ENCODE measurements at places on chromosomes 2 and 18.
A peak's percentile ranks its signal among the peaks of the same experiment; 100 is the strongest.

- no peak for DNase-seq
These were observed 211.2 kb downstream of the TNS1 start for GRCh38 chr2:217791551-217791950.

DNA sequence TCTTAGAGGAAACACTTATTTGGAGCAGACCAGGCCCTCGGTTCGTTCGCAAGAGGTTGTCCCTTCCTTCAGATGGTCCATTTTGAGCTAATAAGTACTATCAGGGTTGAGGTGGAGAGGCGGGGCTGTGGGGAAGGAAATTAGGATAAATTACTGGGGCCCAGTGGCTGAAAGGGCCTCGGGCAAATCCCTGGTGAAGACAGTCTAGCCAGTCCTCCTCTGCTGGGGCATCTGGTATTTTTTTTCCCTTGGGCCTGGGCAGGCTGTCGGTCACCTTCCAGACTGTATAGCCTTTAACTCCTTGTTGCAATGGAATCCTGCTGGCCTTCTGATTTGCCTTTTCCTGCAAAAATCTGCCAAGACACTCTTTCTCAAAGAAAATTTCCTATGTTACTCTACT, 1.7 kb upstream of the MYO3B start:
- DNase-seq: no peak

GRCh38 chr2:73088703-73089102, 17.2 kb upstream of the SFXN5 start:
- no peak for DNase-seq

DNA sequence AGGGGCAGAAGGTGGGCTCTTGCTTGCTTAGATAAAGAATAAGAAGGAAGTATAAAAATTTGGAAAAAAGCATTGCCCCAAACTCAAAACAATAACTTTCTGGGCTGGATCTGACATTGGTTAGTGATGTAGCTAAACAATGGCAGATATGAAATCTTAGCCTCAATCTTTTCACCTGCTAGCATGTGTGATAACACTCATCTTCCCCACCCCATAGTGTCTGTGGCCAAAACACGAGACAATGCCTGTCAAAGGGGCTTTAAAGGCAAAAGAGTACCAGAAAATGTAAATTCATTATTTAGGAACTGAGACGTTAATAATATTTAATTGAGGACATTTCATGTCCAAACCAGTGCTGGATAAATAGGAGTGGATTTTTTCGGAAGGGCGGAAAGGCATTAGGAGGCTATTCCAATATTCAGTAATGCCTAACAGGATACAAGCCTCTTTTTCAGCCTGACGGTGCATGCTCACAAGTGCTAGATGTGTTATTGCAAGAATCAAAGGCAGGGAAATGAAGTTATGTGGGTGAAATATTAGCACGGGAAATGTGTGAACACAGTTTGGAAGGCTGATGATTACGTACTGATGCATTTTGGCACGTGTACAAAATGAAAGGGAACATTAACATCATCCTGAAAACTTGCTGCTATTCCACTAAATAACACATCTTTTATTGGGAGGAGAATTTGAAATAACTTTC, 395.7 kb downstream of the GALR1 start:
- DNase-seq: no peak

DNA sequence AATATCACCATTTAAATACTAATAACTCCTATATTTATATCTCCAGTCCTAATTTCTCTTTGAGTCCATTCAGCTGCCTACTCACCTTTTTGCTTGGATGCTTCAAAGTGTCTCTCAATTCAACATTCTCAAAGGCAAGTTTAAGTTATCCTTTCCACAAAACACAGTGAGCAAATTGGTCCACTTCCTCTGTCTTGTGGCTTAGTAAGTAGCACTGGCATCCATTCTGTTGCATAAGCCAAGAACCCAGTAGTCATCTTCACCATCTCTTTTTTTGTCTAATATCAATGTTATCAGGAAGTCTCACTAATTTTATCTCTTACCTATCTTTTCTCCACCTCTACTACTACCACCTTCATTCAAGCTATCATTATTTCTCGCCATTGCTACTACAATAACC, 27.4 kb upstream of the IL1RL1 start:
- DNase-seq: no peak

DNA sequence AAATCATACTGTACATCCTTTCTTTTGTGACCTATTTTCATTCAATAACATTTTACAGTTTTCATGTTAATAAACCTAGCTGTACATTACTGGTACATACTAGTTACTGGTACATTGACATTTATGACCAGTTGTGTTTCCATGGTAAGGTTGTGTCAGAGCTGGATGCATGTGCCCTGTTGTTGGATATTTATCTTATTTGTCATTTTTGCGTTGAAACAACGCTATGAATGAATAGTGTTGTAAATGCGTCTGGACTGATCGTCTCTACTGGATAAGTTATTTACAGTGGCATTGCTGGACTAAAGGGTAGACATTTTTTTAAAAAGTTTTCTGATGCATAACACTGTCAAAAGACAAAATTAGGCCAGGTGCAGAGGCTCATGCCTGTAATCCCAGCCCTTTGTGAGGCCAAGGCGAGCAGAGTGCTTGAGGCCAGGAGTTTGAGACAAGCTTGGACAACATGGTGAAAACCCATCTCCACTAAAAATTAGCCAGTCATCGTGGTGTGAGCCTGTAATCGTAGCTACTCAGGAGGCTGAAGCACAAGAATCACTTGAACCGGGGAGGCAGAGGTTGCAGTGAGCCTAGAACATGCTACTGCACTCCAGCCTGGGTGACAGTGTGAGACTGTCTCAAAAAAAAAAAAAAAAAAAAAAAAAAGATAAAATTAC, 40.2 kb downstream of the MCFD2 start:
- DNase-seq: no peak

DNA sequence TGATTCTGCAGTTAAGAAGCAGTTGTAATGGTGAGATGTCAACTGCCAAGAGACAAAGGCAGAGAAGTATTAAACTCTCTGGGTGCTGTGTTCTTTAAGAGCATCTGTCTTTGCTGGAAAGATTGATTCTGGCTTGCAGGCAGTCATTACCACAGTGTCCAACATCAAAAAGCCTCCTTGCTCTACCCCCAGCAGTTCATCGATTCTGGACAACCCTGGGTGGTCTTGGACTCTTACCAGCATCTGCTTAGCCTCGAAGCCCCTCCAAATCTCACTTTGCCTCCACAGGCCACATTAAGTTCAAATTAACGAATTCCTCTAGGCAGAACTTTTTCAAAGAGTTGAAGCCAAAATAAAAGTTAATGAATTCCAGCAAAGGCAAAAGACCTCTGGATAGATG, 1061.4 kb downstream of the TSN start:
- no peak for DNase-seq

DNA sequence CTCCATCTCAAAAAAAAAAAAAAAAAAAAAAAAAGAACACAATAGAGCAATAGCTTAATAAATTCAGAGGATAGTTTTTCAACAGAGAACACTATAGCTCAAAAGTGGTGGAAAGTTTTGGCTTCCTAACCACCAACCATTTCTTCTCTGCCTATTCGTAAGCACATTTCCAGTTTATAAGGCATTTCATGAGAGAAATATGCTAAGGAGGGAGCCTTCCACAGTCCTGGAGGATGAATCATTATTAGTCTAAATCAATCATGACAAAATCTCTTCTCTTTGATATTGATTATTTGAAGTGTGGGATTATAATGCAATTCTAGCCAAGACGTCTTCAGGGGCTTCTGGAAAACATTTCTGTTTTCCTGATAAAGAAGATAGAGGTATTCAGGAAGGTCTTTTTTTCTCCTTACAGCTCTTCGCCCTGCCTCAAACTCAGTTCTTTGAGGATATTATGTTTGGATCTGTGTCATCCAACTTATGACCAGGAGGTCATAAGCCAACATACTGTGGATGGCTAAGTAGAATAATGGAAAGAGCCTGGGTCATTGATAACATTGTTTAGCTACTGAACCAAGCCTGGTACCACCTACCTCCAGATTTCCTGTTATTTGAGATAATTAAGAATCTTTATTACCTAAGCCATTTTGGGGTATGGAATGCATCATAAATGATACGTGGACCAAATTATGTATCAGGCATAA, 207.3 kb downstream of the TRIB2 start:
- no peak for DNase-seq

DNA sequence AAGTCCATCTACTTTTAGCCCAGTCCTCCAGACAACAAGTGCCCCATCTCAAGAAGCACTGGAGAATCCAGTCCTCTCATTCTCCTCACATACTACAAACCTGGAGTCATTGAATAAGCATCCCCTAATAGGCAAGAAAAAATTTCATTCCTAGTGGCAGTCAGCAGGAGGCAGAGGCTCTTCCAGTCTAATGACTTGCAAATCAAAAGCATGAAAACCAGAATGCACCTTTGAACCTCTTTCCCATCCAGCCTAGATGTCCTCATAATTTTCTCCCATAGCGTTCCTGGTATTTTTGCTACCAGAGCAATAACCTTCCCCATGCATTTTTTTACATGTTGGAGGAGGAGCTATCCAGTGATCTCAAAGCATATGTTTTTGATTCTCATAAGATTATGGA, 252.6 kb downstream of the TTC32 start:
- DNase-seq: no peak

- DNase-seq: no peak
These were observed 272.9 kb downstream of the CDH20 start for GRCh38 chr18:61606068-61606660.

GRCh38 chr2:144643537-144644336, 123.8 kb upstream of the ZEB2 start:
- no peak for DNase-seq

- no peak for DNase-seq
These were observed 26.5 kb downstream of the RMP24 start for GRCh38 chr18:35998967-35999366.

DNA sequence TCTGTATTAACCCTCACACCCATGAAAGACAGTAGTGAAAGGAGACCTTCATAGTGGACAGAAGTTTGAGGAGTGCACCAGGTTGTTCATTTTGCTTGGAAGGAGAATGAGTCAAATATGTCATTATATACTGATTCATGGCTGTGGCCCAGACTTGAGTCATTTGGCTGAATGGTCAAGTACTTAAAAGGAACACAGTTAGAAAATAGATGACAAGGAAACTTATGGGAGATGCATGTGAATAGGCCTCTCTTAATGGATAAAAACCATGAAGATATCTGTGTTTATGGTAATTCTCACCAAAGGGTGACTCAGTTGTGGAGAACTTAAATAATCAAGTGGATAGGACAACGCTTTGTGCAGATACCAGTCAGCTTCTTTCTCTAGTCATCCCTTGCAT, 524.7 kb upstream of the CNTNAP5 start:
- DNase-seq: no peak

GRCh38 chr2:39069136-39069515, 51.7 kb downstream of the SOS1 start:
- no peak for DNase-seq

DNA sequence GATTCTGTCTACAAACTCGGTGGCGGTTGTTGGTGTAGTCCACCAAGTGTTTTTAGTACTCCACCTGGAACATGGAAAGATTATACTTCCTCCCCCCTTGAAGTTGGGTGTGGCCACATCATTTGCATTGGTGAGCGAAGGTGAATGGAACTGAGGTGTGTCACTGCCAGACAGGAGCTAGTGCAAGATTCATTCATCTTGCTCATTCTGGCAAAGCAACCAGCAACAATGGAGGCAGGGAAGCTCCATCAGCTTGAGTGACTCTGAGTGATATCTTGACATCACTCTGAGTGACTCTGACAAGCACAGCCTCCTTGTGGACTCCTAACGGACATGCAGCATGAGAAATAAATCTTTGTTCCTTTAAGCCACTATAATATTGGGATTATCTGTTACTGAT, 54.7 kb upstream of the SLC1A4 start:
- no peak for DNase-seq

DNA sequence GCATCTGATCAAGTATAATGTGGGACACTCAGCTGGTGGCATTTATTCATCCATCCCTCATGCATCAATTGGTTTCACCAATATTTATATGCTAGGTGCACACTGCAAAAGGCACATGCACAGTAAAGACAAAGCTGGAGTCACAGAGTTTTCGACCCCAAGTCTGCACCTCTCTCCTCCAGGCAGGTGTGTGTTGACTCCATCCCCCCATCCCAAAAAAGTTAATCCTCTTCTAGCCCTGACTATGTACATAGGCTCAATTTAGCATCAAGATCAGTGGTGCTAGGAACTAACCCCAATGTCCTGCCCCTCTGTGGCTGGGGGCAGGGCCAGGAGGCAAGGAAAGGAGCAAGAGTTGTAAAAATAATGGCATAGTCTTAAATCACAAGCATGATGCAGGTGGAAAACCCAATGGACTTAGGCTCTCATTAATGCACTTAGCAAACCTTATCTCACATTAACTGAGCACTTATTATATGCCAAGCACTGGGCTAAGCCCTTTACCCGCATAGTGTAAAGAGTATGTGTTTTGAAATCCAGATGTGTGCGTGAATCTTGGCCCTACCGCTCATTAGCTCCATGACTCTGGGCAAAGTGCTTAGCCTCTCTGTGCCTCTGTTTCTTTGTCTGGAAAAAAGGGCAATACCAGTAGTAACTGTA, 3.1 kb downstream of the EVA1A start:
- no peak for DNase-seq

DNA sequence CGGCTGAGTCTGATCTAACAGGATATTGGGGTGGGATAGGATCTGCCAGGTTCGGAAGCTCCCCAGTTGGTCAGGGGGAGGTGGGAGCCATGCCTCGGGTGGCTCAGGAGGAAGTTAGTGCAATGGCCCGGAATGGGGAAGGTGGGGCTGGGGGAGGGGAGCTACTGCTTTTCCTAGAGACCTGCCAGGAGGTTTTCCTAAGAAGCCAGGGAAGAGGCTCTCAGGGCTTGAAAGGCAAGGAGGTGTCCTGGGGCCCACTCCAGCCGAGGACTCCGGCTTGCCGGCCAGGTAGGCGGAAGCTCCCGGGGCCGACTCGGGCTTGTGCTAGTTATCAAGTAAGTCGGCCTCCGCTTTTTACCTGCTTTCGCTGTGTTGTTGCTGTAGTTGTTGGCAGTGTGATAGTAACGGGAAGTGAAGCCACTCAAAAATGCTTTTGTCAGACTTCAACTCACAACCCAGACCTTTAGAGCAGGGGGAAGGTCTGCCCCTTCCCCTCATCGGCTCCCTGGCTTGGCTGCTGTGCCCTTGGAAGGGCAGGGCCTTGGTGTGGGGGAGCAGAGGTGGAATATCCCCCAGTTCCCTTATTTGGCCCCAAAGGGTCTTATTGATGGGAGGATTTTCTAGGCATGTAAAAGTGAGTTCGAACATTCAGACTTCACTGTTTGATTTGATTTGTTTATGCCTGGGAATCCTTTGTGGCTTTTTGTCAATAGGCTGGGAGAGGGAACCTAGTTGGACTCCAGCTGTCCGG, 5.4 kb downstream of the GDF7 start:
- DNase-seq: no peak

DNA sequence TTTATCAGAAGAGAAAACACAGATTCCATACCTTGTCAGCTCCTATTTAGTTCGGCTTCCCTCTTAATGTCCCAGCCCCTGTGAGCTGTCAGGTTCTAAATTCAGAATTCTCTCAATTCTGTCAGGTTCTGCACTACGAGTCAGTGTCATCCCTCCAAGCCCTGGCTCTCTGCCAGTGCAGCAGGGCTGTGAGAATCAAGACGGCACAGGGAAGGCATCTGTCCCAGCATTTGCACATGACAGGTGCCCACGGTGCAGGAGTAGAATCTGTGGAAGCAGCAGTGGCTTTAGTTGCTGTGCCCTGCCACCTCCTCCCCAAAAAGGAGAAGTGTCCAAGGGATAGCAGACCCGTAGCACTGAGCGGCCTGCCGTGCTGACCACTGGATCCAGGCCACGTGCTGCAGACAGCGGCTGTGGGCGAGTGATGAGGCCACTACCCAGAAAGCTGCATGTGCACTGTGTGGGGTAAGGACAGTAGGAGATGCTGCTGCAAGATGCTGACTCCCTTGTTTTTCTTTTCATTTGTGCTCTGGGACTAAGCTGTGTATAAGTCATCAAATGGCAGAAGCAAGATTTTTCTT, 12.8 kb downstream of the RBFA start:
- DNase-seq: peak; percentile 30
